Activated T-helper 2 cell treated with anti-CD3 and anti-CD28 coated beads, Interferon-gamma antibody, Interleukin-2, Interleukin-4, amounts not matched to agents 10 μg/mL and 5 μg/mL and 100 μg/mL, durations not matched to agents 14 hours and 24 hours and 36 hours (primary cell): ENCODE measurements at places on chromosomes 4 and X.

- no peak for DNase-seq
These were observed 74.4 kb downstream of the MTMR1 start for GRCh38 chrX:150767475-150768131.

DNA sequence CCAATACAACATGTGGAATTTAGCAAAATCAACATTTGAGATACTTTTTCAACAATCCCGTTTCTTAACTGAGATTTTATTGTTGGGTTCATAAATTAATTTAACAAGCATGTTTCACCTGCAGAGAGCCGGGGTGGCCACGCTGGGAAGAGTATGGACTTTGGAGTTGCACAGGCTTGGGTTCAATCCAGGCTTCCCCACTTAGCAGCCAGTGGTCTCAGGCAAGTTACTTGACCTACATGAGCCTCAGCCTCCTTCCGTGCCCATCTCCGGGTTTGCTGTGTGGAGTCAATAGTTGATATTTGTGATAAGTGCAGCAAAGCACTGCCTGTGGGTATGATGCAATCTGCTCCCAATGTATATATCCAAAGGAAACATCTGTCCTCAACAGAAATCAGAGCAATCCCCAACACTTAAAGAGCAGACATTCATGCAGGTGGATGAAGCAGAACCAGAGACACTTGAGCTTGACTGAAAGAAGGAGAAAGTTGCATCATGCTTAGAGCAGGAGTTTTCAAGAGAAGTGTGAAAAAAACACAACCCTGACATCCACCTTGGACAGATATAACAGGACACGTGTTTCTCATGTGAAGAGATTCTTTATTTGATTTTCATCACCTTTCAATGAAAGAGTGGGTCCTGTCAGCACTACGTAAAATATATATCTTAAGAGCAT lies 5.1 kb downstream of the CYTL1 start:
- no peak for DNase-seq

DNA sequence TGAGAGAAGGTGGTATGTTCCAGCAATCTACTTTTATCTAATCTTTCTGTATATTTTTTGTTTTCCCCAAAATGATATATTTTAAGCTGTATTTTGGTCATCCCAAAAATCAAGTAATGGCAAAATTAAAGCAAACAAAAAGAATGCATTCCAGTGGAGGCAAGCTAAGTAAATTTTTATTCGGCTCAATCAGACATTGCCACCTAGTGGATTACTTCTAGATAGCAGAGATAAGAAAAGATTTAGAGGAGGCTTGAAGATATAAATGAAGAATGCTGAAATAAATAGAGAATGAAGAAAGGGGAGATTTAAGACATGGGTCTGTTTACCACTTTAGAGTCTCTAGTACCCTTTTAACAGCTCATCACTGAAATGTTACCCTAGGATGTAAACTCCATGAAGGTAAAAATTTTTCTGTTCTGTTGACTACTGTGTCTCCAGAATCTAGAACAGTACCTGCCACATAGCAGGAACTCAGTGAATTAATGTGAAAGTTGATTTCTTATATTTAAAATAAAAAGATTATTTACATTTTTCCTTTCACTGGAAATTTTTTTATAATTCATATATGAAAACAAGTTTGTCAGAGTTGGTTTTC lies 110.9 kb upstream of the ANK2 start:
- no peak for DNase-seq

GRCh38 chrX:47235691-47236103 lies 2.9 kb downstream of the USP11 start:
- no peak for DNase-seq

DNA sequence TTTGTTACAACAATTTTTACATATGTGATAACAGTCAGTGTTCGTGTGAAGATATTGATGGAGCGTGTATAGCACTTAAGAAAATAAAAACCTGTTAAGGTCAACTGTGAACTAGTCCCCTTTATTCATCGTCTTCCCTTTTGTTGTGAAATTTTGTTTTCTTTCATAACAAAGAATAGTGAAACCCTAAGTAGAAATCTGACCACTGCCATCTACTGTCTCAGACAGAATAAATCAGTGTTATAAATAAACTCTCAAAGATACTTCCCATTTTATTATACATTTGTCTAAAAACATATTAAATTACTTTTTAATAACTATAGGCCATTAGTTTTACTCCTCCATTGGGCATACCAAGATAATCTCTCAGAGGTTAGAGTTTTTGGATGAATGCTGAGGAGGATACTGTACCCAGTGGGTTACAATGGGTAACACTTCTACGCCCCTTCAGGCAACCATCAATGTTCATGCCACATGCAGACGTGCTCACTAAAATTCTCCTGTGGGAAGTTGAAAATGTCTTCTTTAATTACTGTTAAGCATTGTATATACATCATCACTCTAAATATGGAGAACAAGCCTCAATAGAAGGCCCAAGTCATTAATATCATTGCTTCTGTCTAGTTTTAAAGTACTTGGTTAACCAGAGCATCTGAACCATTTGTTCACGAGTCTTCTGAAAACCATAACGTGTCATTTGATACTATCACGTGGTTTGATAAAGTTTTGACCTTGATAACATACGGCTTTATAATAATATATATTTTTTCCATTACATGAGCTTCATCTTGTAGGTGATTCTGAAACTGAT lies 171.2 kb downstream of the TMA16 start:
- DNase-seq: no peak

DNA sequence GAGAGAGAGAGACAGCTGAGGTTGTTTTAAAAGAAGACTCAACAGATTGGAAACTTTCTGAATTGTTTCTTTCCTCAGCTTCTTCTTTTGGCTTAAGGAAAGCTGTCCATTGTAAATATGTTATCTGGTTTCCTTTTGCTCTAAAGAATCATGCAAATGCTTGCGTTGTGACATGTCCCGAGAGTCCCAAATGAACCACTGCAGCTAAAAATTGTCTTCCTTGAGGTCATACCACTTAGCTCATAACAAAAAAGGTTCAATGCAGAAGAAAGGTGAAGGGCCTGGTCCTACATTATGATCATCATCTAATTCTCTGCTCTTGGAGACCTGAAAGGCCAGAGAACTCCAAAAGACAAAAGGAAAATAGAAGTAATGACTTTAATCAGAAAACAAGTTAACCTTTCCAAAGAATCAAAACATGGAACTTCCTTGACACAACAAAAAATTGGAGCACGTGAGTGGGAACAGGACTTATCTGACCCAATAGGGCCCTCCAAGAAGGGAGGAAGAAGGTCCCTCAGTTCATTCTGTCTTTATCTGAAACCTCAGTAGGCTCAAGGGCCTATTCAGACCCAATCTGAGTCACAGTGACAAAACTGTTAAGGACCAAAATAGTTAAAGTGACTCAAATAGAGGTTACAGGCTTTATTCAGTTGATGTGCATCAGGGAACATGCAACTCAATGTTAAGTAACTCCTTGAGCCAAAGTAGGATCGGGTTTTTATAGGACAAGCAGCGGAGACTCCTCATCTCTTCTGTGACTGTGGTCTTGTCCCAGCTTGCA lies 14.7 kb upstream of the VSIG1 start:
- DNase-seq: no peak

GRCh38 chr4:169246957-169247396 lies 23.8 kb downstream of the SH3RF1 start:
- DNase-seq: no peak

DNA sequence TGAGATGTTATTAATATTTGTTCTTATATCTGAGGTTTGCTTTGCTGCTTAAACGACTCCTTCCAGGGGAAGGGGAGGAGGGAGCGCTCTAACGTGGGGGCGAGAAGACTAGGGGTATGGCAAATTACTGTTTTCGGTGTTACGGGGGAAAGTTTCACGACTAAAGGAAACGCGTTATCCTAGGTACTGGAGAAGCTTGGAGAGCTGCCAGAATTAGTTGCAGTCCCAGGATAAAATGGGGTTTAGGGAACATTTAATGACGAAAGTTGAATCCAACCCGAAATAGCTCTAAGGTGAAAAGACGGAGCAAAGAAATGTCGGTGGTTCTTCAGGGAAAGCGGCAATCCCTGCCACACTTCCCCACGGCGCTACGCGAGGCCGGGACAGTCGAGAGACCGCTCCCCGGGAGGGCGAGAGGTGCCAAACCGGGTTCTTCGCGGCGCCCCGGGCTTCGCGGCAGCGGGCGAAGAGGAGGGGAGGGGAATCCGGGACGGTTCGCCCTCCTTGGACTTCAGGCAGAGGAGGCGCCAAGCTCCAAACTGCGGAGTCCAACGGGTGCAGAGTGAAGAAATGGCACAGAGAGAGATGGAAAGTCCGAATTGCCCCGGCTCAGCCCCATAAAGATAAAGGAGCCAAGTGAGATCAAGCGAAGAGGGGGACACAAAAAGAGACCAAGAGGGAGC lies 724 bp downstream of the THOC2 start:
- DNase-seq: peak; percentile 9
